Activated CD4-positive, alpha-beta T cell treated with anti-CD3 and anti-CD28 coated beads for 36 hours (primary cell): ENCODE measurements at places on chromosomes 12 and 14.

DNA sequence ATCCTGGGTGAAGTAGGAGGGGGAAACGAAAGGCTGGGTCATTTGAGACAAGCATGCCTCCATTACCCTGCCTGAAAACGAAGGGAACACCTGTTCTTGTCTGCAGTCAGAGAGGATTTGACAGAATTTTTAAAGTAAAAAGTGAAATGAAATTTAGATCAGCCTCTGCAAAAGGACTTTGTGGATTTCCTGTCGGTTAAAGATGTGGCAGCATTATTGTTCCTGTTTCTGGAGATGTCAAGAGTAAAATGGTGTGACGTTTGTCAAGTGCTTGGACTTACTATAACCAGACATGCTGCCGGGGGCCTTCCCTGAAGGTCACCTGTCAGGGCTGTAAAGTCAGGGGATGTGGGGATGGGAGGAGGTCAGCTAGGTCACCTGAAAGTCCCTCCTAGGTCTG lies 32.0 kb downstream of the NRXN3 start:
- no peak for DNase-seq

DNA sequence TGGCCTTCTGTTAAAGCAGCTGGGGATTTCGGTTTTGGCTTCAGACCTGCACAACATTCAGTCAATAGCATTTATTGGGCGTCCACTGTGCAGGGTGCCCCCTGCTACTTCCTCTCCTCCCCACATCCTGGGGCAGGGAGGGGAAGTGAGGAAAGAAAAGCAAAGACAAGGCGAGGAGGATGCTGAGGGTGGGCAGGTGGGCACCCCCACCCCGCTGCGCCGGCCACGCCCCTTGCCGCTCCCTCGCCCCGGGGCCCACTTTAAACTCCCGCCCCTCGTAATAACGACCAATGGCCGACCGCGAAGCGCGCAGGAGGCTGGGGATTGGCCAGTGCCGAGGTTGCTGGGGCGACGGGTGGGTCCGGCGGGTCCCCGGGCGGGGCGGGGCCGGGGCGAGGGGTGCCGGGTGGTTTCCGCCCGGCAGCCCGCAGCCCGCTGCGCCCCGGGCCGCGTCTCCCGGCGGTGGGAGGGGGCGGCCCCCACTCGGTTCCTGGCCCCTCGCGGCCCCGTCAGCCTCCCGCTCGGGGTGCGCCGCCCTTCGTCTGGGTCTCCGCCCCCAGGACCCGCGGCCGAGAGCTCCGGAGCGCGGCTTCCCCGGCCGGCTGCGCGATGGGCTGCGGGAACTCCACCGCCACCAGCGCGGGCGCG lies at the start of gene C12orf75:
Gene C12orf75, plus strand, starts transcription at position 409 of the 648 bp plus-strand sequence. Its CDS starts 201 bp downstream, at position 610.
- peak; percentile 92 for DNase-seq

GRCh38 chr14:44616204-44616603 lies 109.1 kb upstream of the FSCB start:
- no peak for DNase-seq

DNA sequence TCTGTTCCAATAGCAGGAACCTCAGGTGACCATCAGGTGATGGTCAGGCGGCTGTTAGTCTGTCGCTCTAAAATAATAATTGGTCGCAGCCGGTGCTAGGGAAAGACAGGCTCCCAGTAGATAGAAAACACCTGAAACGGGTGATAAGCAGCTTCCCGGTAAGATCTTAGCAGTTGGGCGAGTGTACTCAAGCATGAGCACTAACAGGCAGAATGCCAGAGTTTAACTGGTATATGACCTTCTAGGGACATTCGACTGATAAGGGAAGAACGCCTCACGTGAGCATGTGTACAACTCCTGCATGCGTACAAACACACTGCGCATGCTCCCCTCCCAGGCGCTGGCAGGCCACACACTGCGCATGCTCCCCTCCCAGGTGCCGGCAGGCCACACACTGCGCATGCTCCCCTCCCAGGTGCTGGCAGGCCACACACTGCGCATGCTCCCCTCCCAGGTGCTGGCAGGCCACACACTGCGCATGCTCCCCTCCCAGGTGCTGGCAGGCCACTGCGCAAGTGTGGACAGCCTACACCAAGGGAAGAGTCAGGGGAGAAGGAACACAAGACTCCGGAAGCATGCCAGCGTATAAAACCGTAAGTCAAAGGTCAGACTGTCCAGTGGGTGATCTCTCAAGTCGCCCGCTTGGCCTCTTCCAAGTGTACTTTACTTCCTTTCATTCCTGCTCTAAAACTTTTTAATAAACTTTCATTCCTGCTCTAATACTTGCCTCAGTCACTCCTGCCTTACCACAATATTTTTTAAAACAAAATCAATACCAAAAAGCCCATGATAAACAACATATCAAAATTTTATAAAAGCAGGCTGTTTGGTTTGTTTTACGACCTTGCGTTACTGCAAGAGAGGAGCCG lies 24.5 kb downstream of the GPRC5D start:
- DNase-seq: peak; percentile 59

- no peak for DNase-seq
Measured at GRCh38 chr14:95183532-95184412, 26.4 kb upstream of the DICER1 start.

- DNase-seq: no peak
Measured at GRCh38 chr14:94600148-94600545, 12.0 kb upstream of the SERPINA3 start.

DNA sequence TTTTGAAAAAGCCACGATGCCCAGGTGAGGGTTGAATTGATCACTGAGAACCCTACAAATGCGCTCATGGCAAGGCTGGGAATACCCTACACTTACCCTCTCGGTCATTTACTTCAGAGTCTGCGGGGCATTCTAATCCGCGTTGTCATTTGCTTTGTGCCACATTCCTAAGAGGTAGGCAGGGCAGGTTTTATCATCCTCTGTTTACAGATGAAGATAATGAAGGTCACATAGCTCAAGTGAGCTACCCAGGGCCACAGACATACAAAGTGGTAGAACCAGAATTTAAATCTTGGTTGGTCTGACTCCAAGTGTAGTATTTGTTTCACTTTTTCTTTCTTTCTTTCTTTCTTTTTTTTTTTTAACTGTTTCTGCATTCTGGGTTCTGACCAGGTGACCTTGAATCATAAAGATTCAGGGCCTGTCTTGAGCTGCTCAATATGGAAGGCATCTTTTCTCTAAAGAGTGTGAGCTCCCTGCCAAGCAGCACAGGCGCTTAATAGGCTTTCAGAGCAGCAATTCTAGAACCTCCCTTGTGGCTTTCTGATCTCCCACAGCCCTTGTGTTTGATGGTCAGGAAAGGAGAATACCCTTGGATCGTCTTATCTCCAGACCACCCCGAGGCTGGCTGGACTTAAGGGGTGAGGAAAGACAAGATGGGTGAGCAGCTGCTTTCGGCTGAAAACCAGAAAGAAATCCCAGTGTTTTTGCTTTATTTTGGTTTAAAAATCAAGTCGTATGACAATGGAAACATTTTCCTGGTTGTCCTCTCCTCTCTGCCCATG lies 662 bp upstream of the BATF start:
- DNase-seq: peak; percentile 25

- DNase-seq: no peak
Measured at GRCh38 chr14:22300646-22301045, 288.4 kb downstream of the DAD1 start.

- no peak for DNase-seq
Measured at GRCh38 chr12:56683-57346, 9.8 kb upstream of the IQSEC3 start.

- DNase-seq: no peak
Measured at GRCh38 chr14:65210822-65211182, 108.5 kb upstream of the MAX start.

DNA sequence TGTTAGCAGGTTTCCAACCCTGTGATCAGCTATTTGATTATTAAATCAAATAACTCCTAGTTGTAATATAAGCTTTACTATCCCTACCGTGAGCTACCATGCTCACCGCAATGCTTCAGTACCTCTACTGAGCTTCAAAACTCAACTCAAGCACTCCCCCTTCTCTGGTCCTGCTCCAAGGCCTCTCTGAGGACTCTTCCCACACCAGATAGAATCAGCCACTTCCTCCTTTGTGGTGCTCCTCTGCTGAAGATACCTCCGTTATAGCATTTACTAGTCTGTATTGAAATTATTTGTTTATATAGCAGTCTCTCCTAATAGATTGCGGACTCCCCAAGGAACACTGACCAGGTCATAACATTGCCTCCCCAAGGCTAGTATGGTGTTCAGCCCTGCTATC lies 17.5 kb downstream of the AREL1 start:
- no peak for DNase-seq

- no peak for DNase-seq
Measured at GRCh38 chr14:68231898-68232297, 412.3 kb downstream of the RAD51B start.

GRCh38 chr14:105091517-105092170 lies 26.4 kb upstream of the GPR132 start:
- DNase-seq: no peak

DNA sequence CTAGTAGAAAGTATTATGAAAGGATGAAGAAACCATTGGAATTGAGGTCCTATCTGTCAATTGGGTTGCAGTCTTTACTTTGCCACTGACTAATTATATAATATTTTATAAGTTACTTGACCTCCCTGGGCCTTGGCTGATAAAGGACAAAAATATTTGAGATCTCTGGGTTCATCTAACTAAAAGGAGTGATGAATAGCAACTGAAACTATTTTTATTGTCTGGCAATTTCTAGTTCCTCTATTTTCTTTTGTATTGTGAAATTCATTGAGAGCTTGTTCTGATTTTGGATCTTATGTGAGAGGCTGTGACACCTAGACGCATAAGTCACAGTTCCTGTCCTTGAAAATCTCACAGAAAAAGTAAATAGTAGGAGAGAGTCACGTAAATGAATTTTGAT lies 415.7 kb upstream of the ATP2B1 start:
- no peak for DNase-seq

- peak; percentile 92 for DNase-seq
Measured at GRCh38 chr12:120231316-120232011, 30.6 kb upstream of the RPLP0 start.

- no peak for DNase-seq
Measured at GRCh38 chr12:72734581-72734980, 462.4 kb downstream of the TRHDE start.

- DNase-seq: peak; percentile 59
Measured at GRCh38 chr12:113142173-113142885, 6.8 kb upstream of the RASAL1 start.

DNA sequence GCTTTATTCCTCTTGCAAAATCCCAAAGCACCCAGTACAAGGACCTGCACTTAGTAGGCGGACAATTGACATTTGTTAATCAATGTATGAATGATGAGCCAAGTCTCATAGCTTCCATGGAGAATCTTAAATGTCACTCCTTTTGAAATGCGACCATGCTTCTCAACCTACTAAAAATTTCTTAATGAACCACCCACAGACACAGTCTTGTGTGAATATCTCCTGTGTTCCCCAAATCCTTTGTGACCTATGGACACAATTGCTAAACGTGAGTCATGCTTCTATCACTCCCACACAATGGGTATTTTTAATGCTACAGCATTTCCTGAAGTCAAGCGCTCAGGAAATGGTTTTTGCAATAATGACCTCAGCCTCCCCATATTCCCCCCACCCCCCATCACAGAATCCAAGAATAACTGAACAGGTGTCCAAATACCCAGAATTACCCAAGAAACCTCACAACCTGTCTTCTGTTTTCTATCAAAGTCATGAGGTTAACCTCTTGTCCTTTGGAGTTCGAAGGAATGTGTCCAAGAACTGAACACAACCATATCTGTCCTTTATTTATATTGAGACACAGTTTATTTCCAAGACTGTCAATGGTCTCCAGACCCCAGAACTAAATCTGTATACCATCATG lies 163.6 kb upstream of the PLEKHG7 start:
- peak; percentile 43 for DNase-seq

- peak; percentile 45 for DNase-seq
Measured at GRCh38 chr12:116697305-116697704, 40.6 kb downstream of the SPRING1 start.

- DNase-seq: no peak
Measured at GRCh38 chr12:43277651-43278540, 274.1 kb downstream of the ADAMTS20 start.

GRCh38 chr14:19851365-19851764 lies 23.6 kb upstream of the OR4K2 start:
- no peak for DNase-seq

DNA sequence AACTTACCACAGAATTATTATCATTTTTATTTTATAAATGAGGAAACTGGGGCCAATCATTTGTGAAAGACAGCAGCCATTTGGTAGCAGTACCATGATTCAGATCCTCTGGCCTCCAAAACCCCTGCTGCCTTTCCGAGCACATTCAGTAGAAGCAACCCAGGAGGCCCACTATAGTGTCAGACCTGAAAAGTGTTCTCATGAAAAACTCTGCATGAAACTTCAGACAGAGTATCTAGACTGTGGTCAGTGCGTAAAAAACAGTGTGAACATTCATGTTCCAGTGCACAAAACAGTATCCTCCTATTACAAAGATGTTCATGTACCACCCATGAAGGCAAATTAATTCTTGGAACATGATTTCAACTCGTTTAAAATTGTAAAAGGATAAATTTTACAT lies 112.0 kb downstream of the EPS8 start:
- no peak for DNase-seq

DNA sequence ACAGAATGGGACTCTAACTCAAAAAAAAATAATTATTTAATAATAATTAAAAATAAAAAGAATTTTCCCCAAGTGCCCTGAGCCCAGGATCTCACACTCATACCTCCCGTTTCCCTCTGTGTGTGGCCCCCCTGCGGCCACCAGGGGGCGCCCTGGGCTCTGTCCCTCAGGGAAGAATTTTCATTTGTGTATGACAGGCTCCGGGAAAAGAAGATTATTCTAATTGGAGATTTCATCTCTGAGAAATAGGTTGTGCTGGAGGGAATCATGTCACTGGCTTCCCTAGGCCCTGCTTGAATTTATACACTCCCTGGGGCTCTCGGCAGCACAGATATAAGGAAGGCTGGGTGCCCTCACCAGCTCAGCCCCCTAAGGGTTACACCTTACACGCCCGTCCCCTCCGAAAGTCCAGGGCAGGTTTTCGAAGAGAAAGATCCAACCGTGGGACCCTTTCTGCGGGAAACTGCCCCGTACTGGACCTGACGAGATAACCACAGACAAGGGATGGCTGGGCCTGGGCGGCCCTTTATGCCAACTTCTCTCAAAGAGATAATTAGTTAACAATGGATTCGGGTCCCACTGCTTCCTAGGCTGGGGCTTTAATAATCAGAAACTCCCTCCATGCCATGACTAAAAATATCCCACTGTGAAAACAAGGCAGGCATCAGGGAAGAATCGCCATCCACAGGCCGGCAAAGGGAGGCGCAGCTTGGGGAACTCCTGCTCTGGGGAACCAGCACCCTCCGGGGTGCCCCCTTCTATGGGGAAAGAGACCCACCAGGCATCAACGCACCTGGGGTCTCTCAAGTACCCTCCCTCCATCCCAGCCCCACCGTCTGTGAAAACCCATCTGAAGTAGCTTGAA lies 80.7 kb downstream of the KDM2B start:
- peak; percentile 84 for DNase-seq

- no peak for DNase-seq
Measured at GRCh38 chr14:43003845-43004244, 1397.2 kb downstream of the LRFN5 start.

- no peak for DNase-seq
Measured at GRCh38 chr12:911191-911826, 38.2 kb downstream of the RAD52 start.
